Activated CD4-positive, alpha-beta T cell treated with anti-CD3 and anti-CD28 coated beads, Interleukin-2, amount 50 U/mL, for 1 hour (primary cell): ENCODE measurements at places on chromosomes 1 and 21.
A peak's percentile ranks its signal among the peaks of the same experiment; 100 is the strongest.

DNA sequence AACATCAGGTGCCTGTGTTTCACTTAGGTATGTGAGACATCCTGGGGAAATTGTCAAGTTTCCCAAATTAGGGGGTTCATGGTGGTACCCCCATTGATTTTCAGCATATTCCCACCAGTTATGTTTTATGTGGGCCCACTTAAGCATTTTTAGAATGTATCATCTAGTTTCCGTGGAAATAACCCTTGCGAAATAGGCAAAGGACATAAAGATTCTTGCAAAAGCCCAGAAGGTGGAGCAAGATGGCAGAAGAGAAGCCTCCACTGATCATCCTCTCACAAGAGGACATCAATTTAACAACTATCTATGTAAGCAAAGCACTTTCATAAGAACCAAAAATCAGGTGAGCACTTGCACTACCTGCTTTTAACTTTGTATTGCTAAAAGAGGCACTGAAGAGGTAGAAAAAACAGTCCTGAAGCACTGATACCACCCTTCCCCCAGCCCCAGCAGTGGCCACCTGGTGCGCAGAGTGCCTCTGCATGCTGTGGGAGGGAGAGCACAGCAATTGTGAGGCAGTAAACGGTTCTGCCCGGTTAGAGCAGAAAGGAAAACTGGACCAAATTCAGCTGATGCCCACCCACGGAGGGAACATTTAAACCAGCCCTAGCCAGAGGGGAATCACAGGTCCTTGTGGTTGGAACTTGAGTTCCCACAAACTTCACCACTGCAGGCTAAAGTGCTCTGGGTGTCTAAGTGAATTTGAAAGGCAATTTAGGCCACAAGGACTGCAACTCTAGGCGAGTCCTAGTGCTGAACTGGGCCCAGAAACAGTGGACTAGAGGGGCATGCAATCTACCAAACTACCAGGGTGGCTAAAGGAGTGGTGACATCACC, 23.2 kb downstream of the MCOLN2 start:
- DNase-seq = no peak

- peak; percentile 63 for DNase-seq
These were observed 9.0 kb upstream of the FAM131C start for GRCh38 chr1:16082283-16083038.

GRCh38 chr1:2301607-2302291, 73.6 kb downstream of the SKI start:
- DNase-seq = no peak

DNA sequence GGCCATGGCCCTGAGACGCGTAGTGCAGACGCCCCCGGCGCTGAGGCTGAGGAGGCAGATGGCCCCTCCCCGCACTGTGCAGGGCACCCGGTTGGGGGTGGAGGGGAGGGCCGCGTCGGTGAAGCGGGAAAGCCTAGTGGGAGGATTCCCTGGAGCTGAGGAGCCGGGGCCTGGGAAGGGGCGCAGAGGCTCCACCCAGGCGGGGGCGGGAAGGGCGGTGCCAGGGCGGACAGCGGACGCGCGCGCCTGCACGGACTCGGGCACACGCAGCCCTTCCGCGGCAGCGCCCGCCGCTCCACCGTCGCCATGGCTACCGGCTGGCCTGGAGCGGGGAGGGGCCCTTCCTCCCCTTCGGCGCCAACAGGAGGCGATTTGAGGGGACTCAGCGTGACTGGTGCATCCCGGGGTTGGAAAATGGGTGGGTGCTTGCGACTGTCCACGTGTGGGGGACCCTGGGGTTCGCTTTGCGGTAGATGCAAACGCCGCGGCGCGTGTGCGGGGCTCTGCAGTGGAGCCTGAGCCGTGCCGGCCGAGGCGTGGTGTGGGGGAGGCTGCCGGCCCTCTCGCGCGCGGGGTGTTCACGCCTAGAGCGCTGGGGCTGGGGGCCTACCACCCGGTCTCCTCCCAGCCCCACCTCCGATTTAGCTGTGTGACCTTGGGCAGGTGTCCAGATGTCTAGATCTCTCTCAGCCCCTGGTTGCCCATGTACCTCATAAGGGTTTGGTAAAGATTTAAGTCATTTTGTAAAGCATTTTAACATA, 35.1 kb downstream of the PTPRF start:
- DNase-seq = peak; percentile 12

DNA sequence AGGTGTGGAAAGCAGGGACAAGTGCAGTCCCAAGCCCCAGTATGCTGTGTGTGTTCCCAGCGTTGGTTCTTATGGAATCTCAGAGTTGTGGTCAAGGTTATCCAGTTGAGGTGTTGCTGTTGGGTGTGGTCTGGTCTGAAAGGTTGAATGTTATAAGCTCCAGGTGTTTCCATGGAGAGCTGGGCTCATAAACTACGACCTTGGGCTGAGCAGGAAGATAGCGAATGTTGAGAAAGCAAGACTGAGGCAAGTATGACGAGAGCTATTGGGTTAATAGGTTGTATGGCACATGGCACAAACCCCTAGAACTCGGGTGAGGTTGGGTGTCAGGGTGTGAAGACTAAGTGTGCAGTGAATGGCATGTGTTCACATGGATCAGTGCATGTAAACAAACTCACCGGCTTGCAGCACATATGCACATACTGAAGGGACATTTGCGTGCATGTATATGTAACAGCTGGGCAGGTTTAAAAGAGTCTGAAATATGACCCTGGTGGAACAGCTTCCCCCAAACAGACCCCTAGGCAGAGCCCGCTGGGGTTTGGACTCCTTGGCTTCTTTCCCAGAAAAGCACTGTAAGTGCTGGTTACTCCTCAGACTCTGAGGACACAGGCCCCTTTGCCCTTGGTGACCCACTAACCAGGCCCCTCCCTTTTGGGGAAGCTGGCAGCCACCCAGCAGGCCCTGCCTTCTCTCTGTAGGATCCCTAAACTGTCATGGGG, 117.5 kb downstream of the NAV1 start:
- DNase-seq = no peak

DNA sequence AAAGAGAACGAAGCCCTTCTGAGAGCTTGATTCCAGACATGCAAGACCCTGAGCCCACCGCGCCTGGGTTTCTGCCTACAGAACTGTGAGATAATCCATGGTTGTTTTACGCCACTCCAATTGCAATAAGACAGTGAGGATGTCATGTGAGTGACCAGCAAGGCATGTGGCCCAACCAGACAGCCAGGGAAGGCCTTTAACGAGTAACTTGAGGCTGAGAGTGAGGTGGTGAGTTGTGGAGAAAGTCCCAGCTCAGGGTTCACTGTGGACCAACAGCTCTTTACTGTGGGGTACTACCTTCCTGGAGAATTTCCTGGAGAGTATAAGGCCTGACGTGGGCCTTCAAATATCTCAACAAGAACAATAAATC, 153.9 kb downstream of the ETS2 start:
- DNase-seq = no peak

- no peak for DNase-seq
These were observed 15.5 kb downstream of the NTPCR start for GRCh38 chr1:232965912-232966217.

DNA sequence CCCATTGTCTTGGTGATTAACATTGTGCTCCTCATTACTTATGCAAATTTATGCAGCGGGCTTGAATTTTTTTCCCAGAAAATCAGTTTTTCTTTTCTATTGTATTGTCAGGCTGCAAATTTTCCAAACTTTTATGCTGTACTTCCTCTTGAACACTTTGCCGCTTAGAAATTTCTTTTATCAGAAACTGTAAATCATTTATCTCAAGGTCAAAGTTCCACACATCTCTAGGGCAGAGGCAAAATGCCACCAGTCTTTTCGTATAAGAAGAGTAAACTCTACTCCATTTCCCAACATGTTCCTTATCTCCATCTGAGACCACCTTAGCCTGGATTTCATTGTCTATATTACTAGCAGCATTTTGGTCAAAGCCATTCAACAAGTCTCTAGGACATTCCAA, 113.9 kb upstream of the OLFM3 start:
- no peak for DNase-seq

GRCh38 chr1:167587872-167588271, 34.3 kb upstream of the CREG1 start:
- no peak for DNase-seq

GRCh38 chr1:221793439-221794078, 51.7 kb upstream of the DUSP10 start:
- DNase-seq = no peak

DNA sequence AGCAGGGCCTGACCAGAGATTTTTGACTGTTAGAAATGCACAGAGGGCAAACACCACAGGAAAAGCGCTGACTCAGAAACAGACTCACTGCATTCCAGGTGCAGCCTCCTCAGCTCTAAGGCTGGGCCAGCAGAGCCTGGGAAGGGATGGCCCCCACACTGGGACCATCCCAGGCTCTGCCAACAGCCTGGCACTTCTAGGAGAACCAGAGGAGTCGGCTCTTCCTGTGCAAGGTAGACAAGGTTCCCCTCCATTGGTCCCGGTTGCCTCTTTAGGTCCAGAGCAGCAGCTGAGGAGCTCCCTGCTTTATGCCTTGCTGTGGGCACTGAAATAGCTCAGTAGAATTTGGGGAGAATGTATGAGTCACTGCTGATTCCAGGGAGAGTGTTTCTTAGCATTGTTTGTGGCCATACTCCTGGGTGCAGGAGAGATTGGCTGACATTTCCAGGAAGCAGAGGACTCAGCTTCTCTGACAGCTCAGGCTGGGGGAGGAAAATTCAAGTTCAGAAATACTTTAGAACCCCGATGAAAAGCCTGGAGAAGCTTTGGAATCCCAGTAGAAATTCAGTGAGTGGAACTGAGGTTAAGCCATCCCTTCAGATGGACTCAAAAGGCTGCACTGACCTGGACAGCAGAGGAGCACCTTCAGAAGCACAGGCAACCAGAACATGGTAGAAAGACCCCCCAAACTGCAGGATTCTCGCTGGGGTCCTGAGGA, 19.7 kb downstream of the PRAMEF1 start:
- DNase-seq = no peak

- no peak for DNase-seq
These were observed 10.8 kb downstream of the MTARC1 start for GRCh38 chr1:220797553-220797952.

GRCh38 chr1:215844266-215844665, 277.2 kb downstream of the KCTD3 start:
- no peak for DNase-seq

GRCh38 chr1:171739656-171740055, 2.2 kb downstream of the VAMP4 start:
- no peak for DNase-seq

- no peak for DNase-seq
These were observed 20.2 kb downstream of the A3GALT2 start for GRCh38 chr1:33300673-33301072.

GRCh38 chr1:193221651-193222050, 35.2 kb upstream of the B3GALT2 start:
- no peak for DNase-seq

DNA sequence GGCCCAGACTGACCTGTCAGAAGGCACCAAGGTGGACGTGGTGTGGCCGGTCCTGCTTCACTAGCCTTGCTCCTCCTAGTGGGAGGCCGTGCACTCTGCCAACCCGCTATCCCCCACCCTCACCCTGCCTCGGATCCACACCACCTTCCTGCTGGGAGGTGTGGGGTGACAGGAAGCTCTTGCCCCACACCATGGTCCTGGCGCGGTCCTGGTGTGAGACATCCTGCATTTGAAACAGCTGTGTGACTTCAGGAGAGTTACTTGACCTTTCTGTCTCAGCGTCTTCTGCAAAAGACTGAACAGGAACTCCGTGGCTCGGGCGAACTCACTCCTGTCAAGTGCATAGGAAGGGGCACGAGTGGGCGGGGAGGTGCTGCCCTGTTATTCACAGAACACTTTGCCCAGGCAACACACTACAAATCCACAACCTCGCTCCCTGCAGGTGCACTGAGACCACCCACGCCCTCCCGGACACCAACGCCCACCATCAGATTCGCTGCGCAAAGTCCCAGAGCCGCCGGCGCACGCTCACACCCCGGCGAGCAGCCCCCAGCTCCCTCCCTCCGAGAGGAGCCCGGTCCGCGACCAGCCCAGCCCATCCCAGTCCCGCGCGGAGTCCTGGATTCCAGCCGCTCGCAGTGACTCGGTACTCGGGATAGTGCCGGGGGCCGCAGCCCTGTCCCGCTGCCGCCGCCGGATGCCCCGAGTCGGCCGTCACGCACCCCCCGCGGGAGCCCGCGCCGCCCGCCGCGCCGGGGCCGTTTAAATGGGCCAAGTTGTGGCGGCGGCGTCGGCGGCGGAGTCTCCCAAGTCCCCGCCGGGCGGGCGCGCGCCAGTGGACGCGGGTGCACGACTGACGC, at the start of gene SAMD11:
TSS of gene SAMD11 (plus strand) at position 793 of the 860 bp plus-strand sequence. CDS start 509 bp downstream, outside the sequence.
- DNase-seq = peak; percentile 70
